NCI-H526 (cell line): ENCODE measurements at places on chromosomes 12 and 14.

DNA sequence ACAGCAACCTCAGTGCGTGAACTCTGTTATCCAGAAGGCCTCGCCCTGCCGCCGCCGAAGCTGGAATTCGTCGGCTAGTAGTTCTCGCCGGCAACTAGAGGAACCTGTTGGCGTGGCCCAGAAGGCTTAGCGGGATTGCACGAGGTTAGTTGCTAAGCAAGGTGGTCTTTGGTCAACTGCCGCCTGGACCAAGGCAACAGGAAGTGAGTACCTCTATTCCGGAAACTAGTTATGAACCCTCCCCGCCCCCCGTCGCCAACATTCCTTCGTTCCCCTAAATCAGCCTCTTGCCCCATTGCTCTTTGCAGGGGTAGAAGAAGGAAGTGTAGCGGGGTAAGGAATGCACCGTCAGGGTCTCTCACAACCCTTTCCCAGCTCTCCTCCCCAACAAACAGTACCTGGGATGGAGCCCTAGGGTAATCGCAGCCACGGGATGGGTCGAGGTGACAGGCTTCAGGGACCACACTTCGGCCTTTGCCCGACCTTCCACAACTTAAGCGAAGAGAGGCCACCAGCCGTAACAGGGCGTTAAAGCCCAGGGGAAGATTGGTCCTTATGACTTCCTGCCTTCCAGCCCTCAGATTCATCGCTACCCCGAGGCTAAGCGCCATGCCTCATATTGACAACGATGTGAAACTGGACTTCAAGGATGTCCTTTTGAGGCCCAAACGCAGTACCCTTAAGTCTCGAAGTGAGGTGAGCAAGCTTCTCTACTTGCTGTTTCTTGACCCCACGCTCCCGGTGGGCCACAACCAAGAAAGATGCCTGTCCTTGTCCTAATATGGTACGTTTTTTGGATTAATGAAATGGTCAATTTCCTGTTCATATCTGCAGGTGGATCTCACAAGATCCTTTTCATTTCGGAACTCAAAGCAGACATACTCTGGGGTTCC, at the start of gene GMPR2:
Gene GMPR2 (plus strand): TSS at position 285 of the 893 bp plus-strand sequence. CDS start 325 bp downstream, at position 610.
- no peak for DNase-seq

GRCh38 chr12:31950088-31950487, 9.1 kb upstream of the RESF1 start:
- DNase-seq, result no peak

- no peak for DNase-seq
Observed at GRCh38 chr12:92764831-92765230, 62.0 kb downstream of the PLEKHG7 start.

GRCh38 chr12:79567175-79567563, 123.6 kb downstream of the PAWR start:
- no peak for DNase-seq

GRCh38 chr14:90483571-90483974, 86.7 kb downstream of the CALM1 start:
- DNase-seq, result no peak

DNA sequence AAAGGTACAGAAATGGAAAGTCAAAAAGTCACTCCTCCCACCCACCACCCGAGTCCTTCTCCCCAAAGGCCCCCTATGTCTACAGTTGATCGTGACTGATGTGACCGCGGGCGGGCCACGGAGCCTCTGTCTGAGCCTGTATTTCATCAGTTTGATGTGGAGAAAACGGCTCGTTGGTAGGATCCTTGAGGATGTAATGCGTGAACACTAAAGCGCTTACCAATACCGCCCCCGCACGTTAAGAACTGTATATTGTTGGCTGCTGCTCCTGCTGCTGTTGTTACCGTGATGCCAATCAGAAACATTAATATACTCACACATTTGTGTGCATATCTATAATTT, 24.6 kb upstream of the UBC start:
- no peak for DNase-seq

- DNase-seq, result peak; percentile 49
Observed at GRCh38 chr14:103330536-103330935, 3.5 kb upstream of the EIF5 start.

GRCh38 chr14:60346706-60347105, 97.7 kb downstream of the PPM1A start:
- no peak for DNase-seq

DNA sequence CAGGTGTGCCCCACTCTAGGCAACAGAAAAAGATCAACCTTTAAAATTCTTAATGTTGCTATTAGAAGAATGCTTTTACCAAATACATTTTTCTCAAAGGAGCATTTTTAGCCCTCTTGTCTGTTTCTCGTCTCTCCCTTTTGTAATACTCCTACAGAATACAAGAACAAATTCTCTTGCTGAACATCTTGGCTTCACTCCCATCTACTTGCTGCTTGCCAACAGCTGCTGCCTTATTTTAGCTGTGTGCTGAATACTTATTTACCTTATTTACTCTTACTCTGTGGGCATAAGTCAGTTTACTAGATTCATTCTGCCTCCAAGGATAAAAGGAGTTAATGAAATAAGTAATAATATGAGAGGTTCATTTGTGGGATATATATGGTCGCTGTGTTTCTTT, 70.8 kb downstream of the POLR3B start:
- no peak for DNase-seq

DNA sequence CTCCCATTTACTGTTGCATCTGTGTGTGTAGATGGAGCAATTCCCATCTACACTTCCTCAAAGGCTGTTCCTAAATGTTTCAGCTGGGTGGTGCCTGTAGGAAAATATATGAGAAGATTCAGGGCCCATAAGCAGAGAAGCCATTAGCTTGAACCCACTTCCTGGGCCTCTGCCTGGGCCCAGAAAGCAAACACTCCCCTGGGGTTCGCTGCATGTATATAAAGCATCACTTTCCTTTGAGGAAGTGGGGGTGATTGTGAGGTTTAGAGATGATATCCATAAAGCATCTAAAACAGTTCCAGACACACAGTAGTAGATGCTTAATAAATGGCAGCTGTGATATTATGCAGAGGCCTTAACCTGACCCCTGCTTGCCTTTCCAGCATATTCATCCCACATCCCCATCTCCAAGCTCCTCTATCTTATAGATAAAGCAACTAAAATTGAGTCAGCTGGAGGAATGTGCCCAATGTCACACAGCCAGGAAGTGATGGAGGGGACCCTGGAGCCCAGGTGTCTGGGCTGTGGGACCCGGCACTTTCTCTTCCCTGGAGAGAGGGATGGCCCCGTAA, 280.0 kb upstream of the CRY1 start:
- DNase-seq, result no peak

GRCh38 chr12:5480218-5480937, 48.5 kb downstream of the NTF3 start:
- DNase-seq, result peak; percentile 91

GRCh38 chr14:51792809-51793208, 67.6 kb upstream of the GNG2 start:
- DNase-seq, result no peak

DNA sequence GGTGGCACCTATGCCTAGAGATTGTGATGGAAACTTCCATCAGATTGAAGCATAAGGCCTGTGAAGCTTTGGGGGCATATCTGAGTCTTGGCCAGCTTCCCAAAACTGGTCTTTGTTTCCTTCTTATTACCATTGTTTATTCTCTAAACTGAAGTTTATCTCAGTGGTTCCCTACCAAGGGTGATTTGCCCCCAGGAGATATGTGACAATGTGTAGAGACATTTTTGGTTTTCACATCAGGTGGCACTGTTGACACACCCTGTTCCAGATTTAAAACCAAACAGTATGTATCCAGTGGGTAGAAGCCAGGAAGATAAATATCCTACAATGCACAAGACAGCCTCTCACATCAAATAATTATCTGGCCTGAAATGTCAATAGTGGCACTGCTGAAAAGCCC, 22.1 kb downstream of the RASSF9 start:
- DNase-seq, result no peak

DNA sequence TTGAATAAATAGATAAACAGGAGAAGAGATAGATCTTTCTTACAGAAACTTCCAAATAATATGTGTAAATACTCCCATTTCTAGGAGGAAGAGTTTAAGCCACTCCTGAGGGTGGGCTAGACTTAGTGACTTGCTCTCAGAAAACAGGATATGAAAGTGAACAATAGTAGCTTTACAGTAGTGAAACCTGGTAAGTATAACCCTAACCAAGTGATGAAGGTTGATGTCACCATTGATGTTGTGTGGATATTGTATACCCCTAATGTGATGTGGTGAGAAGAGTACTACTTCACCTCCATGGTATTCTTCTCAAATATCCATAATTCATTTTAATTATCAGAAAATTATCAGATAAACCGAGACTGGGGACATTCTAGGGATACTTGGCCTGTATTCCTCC, 20.9 kb downstream of the AKAP6 start:
- no peak for DNase-seq

GRCh38 chr12:132998741-132999140, 12.6 kb downstream of the ZNF26 start:
- DNase-seq, result no peak

DNA sequence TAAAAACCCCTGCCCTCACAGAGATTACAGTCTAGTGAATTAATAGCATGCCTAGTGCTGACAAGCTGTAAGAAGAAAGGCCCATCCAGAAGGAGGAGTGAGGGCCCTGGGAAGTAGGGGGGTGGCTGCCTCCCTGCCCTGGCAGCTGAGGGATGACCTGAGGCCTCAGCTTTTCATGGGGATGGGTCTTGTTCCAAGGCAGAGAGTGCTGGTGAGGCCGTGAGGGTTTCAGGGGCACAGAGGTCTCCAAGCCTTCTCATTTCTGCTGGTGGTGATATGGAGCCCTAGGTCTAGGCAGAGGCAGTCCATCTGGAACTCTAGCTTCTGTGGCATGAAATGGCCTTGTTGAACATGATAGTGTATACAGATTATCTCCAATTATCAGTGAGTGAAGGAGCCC, 114.4 kb downstream of the ZFP36L1 start:
- no peak for DNase-seq

DNA sequence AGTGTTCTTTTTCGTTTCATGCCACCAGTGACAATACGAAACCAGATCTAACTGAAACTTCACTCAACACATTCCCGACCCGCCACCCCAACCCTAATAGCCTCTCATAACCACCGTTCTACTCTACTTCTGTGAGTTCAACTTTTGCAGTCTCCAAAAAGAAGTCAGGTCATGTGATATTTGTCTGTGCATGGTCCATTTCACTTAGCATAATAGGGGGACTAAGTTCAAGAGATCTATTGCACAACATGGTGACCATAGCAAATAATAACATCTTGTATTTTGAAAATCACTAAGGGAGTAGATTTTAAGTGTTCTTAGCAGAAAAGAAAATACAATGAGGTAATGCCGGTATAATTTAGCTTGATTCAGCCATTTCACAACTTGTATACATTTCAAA, 376.4 kb downstream of the DIO2 start:
- DNase-seq, result no peak

DNA sequence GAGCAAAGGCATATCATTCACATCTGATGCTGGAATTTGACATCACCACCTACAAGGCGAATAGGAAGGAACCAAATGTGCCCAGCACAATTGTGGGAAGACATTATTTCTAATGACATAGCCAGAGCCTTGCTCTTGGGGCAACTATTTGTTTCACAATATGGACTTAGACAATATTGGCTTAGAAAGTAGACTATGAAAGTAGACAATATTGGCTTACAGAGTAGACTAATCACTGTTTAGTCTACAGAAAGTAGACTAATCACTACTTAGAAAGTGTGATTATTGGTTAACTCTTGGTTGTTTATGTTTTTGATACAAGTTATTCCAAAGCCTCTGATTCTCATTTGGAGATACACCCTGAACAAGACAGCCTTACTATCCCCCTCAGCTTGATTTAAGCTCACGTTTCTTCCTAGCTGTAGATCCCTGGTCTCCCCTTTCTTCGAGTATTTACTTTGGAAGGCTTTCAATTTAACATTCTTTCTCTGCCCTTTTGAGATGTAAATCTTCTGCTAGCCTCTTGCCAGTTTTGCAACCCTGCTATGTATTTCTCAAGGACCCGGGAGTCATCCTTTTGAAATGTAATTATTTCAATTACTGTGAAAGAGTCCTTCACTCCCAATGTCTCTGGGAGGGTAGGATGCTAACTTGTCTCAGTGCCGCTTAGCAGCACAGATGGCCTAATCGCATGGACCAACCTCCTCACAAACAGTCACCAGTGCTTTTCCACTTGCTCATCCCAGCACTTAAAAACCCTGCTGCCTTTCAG, 843.2 kb downstream of the GALC start:
- DNase-seq, result no peak

DNA sequence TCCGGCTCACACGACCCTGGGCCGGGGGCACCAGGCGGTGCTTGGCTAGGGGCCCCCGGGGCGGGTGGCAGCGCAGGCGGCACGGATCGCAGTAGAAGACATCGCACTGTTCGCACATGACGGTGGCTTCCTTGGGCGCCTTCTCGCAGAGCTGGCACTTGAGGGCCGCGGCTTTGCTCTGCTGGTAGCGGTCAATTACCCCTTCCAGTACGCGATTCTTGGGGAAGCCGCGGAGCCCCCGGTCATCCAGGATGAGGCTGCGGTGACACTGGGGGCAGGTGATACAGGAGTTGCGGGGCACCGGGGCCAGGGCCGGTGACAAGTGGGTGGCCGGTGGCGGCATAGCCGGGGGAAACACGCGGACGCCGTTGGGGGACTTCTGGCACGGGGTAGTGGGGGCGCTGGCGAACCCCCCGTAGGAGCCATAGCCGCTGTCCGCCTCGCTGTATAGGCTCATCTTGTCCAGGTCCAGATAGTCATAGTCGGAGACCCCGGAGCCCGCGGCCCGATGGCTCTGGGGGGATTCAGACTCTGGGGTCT, 553 bp downstream of the TRIM9 start:
- no peak for DNase-seq

GRCh38 chr12:122137229-122137628, 36.8 kb downstream of the IL31 start:
- no peak for DNase-seq

- DNase-seq, result no peak
Observed at GRCh38 chr12:95215949-95216348, 1.3 kb downstream of the FGD6 start.

GRCh38 chr12:14191612-14192011, 173.9 kb upstream of the ATF7IP start:
- no peak for DNase-seq

- no peak for DNase-seq
Observed at GRCh38 chr14:97687944-97688630, 890.9 kb downstream of the VRK1 start.

DNA sequence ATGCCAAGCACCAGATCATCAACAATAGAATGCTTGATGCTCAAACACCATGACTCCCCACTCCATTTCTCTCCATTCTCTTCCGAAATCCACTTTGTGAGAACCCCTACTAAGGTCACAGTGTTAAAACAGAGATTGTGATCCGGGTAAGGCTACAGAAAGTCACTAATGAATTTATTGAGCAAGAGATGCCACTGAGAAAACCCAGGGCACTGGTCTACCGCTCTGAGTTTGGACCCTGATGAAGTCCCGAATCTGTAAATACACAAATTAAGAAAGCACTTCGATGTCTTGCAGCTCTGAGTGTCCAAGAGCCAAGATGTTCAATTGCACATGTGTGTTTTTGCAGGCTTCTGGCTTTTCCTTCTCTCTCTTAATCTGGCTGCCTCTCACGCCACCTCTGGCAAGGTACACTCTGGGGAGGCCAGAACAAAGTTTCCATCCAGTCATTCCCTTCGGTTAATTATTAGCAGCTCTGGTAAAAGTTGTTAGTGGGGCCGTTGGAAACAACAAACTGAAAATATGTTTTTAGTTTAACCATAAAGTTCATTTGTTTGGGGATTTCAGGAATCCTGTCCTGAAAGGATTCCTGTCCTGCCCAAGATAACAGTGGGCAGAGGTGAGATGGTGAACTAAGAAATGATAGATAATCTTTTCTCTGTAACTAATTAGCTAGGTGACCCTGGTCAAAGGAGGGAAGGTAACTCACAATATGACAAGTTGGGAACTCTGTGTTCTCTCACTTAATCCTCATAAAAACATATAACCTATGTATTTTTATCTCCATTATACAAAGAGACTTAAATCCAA, 75.4 kb downstream of the BTG1 start:
- DNase-seq, result no peak
